ENCODE measurements at places on chromosomes 4 and X.

GRCh38 chr4:64539234-64539849, 130.1 kb upstream of the TECRL start:
- DNase-seq: peak; percentile 0

DNA sequence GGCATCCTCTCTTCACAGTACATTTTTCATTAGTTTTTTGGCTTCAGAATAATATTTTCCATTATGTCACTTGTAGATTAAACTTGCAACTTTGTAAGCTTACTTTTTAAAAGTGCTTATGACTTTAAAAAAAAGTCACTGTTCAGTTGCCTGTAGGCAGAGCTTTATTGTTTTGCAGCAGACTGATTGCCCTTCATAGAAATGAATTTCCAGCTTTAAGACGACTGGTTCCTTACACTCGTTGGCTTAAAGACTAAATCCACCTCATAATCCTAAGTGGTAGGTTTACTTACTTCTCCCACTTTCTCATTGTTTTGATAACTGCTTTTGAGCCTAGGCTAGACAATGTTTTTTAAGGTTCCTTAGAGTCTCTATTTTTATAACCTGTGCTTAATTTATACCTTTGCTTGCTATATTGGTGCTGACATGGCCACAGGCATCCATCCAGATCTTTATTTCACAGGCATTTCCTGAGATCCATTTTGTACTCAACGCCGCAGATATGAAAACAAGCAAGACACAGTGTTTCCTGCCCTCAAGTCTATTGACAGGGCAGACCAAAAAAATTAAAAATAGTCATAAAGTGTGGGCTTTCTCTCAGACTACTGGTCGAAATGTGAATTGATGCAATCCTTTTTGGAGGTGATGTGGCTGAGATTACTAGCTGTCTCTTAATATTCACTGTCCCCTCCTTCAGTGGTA, 12.6 kb upstream of the IL13RA2 start:
- DNase-seq: no peak

GRCh38 chr4:3192827-3193226, 56.1 kb upstream of the MSANTD1 start:
- no peak for DNase-seq

- DNase-seq: no peak
Observed at GRCh38 chr4:78788007-78788889, 12.1 kb downstream of the BMP2K start.

GRCh38 chr4:183591301-183591700, 67.7 kb downstream of the RWDD4 start:
- DNase-seq: no peak

DNA sequence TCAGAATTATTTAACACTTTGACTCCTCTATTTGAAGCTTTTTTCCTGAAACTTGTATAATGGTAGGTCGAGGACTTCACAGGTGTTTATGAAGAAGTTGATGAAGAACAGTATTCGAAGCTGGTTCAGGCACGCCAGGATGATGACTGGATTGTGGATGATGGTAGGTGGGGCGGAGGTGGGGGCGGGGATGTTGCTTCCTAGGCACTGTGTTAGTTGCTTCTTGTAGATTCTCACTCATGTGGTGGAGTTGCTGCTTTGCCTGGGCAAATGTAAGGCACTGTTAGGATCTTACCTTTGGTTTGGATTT, 9.4 kb downstream of the POLA1 start:
- no peak for DNase-seq

DNA sequence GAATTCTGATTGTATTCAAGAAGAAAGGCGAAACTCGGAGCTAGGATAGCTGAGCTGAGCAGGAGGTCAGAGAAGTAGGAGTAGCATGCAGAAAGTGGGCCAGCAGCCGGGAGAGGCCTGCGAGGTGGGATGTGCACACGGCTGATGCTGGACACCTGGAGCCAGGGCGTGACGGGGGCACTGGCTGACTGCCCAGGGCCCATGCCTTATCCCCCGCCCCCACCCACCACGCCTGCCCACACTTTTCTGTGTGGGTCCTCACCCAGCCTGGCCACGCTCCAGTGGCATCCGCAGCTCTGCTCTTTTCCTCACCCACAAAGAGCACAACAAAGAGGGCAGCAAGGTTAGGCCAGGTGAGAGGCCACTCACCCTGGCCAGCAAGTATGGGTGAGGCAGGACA, 30.0 kb upstream of the IRF2 start:
- DNase-seq: no peak

DNA sequence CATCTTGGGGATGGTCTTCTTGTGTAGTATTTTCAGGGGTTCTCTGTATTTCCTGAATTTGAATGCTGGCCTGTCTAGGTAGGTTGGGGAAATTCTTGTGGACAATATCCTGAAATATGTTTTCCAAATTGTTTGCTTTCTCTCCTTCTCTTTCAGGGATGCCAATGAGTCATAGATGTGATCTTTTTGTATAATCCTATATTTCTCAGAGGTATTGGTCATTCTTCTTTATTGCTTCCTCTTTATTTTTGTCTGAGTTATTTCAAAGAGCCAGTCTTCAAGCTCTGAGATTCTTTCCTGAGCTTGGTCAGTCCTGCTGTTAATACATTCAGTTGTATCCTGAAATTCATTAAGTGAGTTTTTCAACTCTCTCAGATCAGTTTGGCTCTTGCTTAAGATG, 73.1 kb downstream of the MAMLD1 start:
- no peak for DNase-seq

DNA sequence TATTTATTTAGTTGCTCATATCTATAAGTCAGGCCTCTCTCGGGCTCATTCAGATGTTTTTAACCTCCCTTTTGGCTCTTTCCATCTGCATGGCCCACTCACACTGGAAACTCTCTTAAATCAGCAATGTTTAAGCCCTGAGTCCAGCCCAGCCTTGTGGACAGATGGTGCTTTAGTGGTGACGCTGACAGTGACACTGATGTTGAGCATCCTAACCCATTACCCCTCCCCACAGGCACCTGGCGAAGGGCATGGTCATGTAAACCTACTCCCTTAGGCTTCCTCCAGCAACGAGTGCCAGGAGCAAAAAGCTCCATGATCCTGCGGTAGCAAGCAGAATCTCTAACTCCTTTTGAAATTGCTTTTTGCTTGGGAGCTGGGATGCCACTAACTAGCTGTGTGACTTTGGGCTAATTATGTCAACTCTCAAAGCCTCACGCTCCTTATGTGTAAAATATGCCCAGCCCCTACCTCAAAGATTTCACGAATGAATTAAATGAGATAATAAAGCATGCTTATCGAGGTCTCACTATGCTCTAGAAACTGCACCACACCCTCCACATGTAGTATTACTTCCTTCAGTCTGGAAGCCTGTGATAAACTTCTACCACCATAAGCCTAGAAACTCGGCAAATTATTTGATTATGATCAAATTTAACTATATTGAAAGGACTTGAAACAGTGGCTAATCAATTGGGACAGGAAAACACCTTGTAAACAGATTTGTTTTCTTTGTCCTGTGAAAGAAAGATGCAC, 569.4 kb downstream of the BCOR start:
- DNase-seq: no peak

DNA sequence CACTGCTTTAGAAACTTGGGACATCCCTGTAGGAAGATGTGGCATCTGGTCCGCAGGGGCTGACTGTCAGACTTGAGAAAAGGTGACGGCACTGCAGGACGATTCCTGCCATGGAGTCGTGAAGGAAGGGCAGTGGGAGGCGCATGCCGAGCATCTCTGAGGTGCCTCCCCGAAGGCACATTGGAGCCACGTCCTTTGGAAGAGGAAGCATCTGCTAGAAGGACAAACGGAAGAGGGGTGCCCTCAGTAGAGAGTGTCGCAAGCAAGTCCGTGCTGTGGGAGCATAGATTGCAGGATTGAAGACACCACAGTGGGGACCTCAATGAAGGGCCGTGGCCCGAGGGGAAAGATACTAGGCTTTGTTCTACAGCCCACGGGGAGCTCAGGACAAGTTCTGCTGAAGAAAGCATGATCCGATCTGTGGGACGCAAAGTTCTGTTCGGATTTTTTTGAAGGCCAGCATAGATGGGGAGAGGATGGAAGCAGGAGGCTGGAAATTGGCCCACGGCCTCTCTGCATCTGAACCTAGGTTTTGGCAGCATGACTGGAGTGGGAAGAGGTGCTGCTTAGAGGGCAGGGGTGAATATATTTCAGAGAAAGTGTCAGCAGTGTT, 24.2 kb upstream of the HELT start:
- DNase-seq: no peak

DNA sequence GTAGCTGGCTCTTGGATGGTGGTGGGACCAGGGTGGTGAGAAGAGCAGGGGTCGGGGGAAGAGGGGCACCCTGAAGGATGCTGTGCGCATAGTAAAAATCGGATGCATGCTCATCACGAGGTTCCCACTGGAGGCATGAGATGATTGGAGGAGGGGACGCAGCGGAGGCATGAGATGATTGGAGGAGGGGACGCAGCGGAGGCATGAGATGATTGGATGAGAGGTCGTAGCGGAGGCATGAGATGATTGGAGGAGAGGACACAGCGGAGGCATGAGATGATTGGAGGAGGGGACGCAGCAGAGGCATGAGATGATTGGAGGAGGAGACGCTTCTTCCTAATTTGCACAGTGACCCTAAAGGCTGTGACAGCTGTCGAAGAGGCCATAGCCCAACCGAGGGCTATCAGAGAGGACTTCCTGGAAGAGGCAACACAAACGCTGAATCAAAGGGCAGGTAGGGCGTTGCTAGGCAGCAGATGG, 106.7 kb downstream of the ADRA2C start:
- DNase-seq: no peak

DNA sequence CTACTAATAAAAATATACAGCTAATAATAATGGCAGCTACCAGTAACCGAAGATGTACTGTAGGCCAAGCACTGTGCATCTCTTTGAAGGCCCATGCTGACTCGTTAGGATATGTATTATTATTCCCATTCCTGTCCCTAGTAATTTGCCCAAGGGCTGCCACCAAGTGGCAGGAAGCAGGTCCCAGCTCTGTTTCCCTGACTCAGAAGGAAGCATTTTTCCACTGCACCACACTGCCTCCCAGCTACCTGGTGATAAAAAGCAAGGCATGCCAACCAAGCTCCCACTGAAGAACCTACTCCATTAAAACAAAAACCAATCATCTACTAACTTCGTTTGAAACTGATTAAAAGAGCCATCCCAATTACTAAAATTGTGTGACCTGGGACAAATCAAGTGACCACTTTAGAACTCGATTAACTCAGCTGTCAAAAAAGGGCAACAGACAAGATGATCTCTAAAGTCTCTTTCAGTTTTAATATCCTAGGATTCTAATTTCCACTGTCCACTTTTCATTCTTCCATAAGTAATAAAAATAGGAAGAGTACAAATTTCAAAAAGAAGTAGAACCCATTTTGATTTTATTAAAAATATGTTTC, 24.3 kb upstream of the PGM2 start:
- DNase-seq: peak; percentile 52

DNA sequence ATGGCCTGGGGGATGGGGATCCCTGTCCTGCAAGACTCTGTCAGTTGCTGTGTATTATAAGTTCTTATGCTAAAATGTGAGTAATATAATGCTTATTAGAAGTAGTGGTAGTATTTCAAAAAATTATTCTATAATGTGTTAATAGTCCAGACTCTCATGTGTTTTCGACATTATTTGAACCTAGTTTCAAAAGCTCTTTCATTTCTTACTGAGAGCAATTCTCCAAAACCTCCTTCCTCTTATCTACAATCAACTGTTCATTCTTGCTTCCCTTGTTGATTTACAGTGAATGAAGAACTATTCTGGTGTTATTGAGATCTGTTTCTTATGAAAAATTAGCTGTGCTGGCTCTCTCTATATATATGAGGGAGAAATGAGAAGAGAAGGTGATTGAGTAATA, 32.9 kb upstream of the PTPN13 start:
- no peak for DNase-seq

GRCh38 chr4:39502019-39502663, 25.1 kb downstream of the UGDH start:
- no peak for DNase-seq

DNA sequence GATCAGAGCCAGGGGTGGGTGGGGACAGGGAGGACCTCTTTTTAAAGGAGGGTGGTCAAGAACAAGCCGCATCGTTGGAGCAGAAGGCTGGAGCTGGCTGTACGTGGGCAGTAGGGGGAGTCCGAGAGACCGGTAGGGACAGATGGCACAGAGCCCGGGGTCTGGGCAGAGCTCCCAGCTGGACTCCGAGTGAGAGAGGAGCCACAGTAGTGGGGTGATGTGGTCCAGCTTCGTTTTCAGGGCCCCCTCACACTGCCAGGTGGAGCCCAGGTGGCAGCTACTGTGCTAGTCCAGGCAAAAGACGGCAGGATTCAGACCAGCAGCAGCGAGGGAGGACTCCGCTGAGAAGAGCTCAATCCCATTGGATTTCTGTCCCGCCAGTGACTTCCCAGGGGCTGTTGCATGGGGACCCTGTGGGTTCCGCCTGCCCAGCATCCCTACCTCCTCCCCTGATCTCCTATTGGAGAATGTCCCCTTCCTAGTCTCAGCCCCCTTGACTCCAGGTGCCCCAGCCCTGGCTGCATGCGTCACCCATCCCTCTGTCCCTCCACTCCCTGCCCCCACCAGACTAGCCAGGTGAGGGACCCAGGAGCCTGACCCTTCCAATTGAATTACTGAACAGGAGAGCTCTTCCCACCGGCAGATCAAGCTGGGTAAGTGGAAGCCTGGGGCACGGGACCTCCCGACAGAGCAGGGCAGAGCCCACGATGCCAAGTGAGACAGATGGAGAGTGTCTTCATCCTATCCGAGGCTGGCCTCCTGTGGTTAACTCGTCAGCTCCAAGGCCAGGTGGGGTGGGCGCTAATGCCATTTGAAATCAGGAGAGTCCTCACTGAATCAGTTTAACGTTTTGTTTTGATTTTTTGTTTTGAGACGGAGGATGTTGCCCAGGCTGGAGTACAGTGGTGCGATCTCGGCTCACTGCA, 2.9 kb downstream of the ARHGAP4 start:
- DNase-seq: no peak

DNA sequence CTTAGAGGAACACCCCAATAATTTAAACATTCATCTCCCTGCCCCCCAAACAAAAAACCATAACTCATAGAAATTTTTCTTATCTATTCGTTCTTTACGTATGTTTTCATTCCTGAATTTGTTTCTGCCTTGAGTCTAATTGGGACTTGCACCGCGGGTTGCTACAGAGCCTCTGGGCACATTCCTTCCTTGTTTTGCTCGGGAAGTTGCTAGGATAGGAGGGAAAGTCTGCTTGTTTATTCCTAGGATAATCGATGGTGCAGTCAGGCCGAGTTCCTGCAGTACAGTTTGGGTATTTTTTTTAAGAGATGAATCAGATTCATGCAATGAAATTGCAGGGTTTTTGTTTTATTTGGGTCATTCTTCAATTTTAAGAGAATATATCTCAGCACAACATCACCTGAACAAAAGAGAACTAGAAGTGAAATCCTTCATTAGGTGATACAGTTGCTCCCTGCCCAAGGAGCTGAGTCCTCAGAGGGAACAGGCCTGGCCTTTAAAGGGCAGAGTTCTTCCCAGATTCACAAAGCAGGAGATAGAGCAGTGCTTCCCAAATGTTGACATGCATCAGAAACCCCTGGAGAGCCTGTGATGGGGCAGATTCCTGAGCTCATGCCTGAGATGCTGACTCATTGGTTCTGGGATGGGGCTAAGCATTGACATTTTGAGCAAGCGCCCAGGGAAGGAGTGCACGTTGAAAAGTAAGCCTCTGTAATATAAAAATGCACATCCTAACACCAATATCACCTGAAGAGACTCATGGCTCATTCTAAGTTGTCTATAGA, 114.9 kb upstream of the FAM9B start:
- no peak for DNase-seq
